ENCODE measurements at places on chromosomes 5 and 9.

GRCh38 chr5:119288379-119289033 is 67.3 kb upstream of the TNFAIP8 start:
- no peak for DNase-seq

DNA sequence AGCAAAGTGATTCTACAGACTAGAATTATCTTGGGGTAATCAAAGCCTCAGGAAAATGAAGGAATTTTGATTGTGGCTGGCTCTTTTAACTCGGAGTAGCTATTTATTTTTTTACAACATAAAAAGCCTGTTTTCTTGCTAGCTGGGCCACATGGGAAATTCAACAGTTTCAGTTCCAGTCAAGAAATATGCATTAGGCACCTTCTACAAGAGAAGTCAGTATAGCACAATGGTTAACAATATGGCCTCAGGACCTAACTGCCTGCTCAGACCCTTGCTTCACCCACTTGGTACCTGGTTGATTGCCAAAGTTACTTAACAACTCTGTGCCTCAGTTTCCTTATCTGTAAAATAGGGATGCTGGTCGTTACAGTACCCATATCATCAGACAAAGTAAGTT is 586.2 kb downstream of the ZNF608 start:
- no peak for DNase-seq

- DNase-seq = no peak
Observed at GRCh38 chr5:173741087-173741486, 124.6 kb upstream of the BOD1 start.

DNA sequence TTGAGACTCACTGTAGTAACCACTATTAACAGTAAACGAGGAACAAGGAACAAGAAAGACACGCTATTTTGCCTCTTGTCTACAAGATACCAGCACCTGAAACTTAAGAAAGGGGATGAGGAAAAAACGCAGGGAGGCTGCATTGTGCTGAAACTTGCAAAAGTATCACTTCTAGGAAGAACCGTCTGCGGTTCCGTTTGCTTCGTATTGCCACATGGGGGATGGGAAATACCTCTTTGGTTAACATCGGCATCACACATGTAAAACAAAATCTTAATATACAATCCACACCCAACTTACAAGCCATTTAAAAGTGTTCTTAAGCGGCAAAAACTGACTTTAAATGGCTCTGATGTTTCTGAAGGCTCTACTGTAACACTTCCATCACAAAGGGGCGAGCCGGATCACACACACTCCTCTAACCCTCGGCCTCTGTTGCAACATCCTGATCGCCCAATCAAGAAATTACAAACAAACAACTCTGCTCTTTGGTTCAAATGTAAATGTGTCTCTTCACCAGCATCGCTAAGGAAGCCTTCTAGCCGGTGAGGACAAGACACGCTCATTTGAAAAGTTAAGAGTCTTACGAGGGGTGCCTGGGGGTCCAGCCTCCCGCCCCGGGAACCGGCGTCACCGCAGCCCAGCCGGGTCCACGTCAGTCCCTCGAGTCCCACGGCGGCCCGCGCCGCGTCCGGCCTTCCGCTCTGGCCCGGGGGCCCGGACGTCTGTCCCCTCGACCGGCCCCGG is 621 bp downstream of the SEC16A start:
- DNase-seq = no peak

DNA sequence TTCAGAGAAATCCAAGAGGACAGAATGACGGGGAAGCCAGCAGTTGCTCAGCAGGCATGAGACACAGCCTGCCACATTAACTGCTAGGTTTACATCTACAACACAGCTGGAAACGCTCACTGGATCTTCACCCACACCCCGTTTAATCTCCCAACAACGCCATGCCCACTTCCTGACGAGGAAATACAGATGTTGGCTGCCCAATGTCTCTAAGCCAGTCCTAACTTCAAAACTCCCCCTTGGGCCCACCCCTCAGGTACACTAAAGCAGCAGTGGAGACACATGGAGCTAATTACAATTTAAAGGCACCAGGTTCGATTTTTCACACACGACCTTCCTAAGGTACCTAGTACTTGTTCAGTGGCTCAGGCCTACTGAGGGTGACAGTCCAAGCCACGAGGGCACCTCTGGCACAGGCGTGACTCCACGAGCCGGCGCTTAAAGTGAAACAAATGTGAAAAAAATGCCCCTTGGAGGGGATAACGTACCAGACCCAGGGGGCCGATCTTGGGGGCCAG is 904 bp downstream of the RPL12 start:
- no peak for DNase-seq

GRCh38 chr5:140342896-140343295 is 3.5 kb downstream of the HBEGF start:
- DNase-seq = no peak

DNA sequence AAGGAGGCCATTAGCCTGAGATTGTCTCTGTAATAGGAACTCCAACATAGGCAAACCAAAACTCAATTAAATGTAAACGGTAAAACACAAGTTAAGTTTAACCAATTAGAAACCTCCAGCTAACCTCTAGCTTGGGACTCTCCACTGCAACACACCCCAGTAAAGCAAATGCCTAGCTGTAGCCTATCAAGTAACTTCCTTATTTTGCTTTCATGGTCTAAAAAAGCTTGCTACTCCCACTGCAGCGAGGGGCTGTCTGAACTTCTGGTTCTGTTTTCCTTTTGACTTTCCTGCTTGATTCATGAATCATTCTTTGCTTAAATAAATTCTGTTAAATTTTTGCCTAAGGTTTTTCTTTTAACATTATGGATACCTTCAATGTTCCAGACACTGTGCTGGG is 24.4 kb upstream of the C5orf46 start:
- DNase-seq = no peak

GRCh38 chr9:269081-269711 is 54.5 kb downstream of the DOCK8 start:
- DNase-seq = no peak

DNA sequence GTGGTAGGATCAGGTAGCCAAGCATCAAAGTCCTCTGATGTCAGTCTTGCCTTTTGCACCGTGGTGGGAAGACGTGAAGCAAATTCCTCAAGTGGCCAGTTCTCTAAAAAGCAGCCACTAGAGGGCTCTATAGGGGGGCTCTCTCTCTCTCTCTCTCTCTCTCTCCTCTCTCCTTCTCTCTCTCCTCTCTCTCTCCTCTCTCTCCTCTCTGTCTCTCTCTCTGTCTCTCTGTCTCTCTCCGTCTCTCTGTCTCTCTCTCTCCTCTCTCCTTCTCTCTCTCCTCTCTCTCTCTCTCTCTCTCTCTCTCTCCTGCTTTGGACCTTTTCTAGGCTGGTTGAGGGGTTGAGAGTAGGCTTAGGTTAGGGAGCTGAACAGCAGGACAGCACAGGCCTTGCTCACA is 13.9 kb upstream of the OSMR start:
- no peak for DNase-seq

DNA sequence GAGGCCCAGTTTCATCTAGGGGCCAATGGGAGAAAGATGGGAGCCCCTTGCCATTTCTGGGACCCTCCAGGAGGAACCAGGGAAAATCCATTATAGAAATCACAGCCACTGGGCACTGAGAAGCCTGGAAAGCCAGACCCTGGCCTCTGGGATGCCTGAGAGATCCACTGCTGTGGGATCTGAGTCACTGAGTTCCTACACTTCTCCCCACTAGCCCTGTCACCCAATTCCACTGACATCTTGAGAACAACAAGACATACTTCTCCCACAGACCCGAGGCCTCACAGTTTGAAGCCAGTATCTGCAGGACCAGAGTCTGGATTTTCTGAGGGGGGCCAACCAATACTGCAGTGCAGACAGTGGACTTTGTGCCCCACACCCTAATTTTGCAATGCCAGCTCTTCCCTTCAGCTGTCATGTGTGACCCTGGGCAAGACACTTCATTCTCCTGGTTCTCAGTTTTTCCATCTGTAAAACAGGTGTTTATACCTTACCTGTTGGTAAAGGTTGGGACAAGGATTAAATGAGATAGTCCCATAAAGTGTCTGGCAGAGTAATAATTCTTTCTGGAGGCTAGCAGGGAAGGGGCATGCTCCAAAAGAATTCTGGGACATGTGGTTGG is 46.5 kb downstream of the CXXC5 start:
- no peak for DNase-seq
